ENCODE measurements at places on chromosomes 5 and 9.

DNA sequence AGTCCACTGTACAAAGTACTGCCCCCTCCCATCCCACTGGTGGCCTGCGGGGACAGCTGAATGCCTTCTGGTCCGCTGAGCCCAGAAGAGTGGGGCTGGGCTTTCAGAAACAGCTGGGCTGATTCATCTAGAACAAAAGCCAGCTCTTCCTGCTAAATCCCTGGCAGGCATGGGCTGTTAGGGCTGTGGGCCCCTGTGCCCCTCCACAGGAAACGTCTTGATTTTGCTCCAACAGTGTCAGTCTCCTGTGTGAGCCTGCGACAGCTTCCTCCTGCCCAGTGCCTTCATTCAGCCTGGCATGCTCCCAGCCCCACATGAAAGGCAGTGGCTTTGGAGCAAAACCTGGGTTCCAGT is 6.9 kb upstream of the GSN start:
- peak; percentile 74 for DNase-seq

GRCh38 chr5:135642488-135642870 is 63.7 kb upstream of the CXCL14 start:
- no peak for DNase-seq

- peak; percentile 20 for DNase-seq
Measured at GRCh38 chr5:140855772-140856674, at the start of gene PCDHA10. PCDHA10 (plus strand) TSS chr5:140855897; CDS start chr5:140856049, 152 bp downstream.

DNA sequence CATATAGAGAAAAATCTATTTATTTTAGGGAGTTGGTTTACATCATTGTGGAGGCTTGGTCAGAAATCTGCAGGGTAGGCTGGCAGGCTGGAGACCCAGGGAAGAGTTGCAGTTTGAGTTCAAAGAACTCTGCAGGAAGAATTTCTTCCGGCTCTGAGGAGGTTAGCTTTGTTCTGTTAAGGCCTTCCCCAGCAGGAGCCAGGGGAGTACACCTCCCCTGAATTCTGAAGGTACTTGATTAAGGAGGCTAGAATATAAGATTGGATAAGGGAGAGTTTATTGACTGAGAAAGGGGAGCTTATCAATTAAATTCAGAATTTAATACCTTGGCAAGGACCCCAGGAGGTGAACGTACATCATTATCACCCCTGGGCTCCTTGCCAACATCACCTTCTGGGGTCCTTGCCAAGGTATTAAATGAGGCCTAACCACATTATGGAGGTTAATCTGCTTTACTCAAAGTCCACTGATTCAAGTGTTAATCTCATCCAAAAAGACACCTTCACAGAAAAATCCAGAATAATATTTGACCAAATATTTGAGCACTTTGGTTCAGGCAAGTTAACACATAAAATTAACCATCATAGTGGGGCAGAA is 351.7 kb downstream of the CWC27 start:
- peak; percentile 95 for DNase-seq

GRCh38 chr9:131607591-131607990 is 62.3 kb downstream of the PRRT1B start:
- no peak for DNase-seq

GRCh38 chr5:167128581-167128980 is 1162.9 kb upstream of the WWC1 start:
- no peak for DNase-seq
